Common myeloid progenitor, CD34-positive (primary cell): ENCODE measurements at places on chromosomes 7 and 10.
A peak's percentile ranks its signal among the peaks of the same experiment; 100 is the strongest.

DNA sequence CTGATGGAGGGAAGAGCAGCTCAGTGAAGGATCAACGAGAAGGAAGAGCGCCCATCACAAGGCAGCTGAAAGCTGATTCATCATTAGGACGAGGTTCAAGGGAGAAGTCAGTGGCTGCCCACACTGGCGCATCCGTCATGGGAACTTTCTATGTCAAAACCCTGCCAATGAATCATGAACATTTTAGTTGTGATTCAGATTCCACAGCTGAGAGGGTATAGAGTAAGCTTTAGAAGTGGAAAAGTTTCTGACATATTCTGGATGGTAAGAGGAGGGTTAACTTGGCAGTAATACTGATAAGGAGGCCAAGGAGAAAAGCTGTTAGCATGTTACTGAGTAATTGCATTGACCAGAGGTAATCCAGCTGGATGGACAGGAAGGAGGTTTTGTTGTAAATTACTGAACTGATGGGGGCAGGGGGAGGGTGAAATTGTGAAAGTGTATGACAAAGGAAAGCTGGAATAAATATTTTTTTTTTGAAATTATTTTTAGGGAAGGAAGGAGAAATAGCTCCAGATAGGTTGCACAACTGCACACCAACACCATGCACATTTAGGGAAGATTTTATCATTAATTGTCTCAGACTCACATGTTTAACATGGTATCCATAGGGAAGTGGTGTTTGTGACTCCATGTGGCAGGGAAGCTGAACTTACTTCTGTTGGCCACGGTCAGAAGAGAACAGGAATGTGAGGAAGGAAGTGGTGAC lies 78.3 kb upstream of the NRP1 start:
- DNase-seq: no peak

GRCh38 chr7:130379019-130379418 lies 1.3 kb upstream of the CPA1 start:
- DNase-seq: no peak

DNA sequence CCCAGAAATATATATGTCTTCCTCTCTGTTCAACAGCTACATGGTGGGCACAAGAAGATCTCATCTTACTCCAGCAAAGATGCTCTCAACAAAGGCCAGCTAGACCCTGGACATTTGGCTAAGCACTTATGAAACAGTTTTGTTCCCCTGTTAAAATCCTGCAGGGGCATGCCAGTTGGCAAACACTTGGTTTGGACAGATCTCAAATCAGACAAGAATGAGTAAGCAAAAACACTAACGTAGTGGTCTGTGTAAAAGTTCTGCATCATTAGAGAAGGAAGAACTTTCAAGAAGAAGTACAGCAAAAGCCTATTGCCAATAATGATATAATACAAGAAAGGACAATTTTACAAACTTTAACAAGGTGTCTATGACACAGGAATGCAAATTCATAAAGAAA lies 125.6 kb downstream of the CALN1 start:
- peak; percentile 45 for DNase-seq

DNA sequence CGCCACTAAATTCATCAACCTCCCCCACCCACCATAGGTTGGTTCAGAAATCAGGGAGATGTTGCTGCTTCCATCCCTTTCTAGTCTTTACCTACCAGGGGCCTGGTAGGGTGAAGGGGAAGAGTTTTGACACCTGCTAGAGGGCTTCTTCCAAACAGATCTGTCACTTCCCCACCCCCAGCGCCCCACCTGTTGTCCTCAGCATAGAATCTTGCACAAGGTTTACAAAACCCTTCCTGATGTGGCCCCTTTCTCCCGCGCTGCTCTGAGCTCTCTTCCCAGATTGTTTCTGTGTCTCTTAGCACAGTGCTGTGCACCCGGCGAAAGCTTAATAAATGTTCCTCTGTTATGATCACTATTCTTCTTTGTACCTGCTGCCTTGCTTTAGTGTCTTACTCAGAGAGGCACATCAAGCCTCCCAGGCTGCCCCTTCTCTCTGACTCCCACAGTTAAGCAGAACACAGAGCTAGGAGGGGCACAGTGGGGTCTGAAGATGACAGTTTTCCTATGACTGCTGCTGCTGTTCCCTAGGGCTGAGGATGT lies 11.2 kb upstream of the C10orf95 start:
- no peak for DNase-seq

- DNase-seq: peak; percentile 49
Measured at GRCh38 chr10:119395280-119396007, 147.1 kb downstream of the RGS10 start.

- no peak for DNase-seq
Measured at GRCh38 chr7:75872073-75872782, 6.6 kb upstream of the RHBDD2 start.

DNA sequence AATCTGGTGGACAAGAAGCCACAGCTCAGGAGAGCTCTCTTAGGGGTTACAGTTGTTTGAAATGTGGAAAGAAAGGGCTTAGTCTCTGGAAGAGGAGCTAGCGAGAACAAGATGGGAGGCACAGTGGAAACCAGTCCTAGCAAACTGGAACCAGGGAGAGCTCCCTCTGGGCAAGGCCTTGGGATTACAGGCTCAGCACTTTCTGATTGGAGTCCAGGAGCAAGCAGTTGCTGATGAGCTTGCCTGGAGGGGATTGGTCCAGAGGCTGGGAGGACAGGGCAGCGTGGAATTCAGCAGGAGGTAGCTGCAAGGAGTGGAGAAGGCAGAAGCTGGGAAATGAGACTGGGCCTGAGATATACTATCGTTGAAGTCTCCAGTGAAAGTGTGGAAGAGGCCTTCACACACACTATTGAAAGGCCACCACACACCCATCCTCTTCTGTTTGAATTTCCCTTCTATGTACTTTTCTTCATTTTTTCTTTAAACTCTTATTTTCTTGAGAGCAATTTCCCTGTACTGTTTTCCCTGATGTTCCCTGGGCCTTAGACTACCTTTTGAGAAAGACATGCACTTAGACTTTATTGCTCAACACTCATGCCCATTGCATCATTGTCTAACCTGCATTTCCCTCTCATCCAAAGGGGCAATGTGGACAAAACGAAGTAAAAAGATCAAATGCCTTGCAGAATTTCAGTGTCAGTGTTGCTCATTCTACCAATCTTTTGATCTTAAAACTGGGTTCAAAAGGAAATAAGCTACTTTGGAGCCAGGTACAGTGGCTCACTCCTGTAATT lies 57.8 kb upstream of the LANCL2 start:
- DNase-seq: no peak

DNA sequence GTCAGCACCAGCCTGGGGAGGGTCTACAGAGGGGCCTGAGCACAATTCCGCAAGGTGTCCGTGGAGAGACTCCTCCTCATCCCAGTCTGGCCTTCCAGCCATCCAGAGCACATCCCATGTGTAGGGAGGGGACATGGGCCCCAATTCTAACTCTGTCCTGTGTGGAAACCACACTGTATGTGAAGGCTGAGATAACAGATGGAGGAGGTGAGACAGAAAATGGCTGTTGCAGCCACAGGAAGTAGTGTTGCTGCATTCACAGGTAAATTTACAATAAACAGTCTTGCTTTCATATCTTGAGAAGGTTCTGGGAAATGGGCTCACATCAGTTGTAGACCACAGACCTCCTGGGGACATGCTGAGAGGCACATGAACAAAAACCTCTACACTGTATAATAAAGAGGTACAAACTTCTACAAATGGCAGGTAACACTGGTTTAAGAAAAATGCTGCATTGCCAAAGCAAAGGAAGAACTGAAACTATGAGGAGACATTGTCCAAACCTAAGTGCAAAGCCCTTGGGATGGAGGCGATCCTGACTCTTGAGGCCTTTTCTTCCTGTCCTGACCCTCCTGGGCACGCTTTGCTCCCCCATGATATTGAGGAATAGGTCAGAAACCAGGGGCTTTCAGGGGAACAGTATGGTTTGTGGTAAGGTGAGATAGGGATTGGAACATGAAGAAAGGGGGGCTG lies 21.6 kb upstream of the GIMAP2 start:
- peak; percentile 67 for DNase-seq

- no peak for DNase-seq
Measured at GRCh38 chr7:135745703-135746312, 2.8 kb downstream of the FAM180A start.

- DNase-seq: peak; percentile 18
Measured at GRCh38 chr10:68165643-68166042, 56.4 kb downstream of the MYPN start.

- DNase-seq: peak; percentile 42
Measured at GRCh38 chr10:92627845-92628480, 35.0 kb downstream of the KIF11 start.

GRCh38 chr7:149261316-149261828 lies 624 bp upstream of the ZNF783 start:
- no peak for DNase-seq

- DNase-seq: peak; percentile 15
Measured at GRCh38 chr7:7146837-7147236, 35.5 kb upstream of the C1GALT1 start.

DNA sequence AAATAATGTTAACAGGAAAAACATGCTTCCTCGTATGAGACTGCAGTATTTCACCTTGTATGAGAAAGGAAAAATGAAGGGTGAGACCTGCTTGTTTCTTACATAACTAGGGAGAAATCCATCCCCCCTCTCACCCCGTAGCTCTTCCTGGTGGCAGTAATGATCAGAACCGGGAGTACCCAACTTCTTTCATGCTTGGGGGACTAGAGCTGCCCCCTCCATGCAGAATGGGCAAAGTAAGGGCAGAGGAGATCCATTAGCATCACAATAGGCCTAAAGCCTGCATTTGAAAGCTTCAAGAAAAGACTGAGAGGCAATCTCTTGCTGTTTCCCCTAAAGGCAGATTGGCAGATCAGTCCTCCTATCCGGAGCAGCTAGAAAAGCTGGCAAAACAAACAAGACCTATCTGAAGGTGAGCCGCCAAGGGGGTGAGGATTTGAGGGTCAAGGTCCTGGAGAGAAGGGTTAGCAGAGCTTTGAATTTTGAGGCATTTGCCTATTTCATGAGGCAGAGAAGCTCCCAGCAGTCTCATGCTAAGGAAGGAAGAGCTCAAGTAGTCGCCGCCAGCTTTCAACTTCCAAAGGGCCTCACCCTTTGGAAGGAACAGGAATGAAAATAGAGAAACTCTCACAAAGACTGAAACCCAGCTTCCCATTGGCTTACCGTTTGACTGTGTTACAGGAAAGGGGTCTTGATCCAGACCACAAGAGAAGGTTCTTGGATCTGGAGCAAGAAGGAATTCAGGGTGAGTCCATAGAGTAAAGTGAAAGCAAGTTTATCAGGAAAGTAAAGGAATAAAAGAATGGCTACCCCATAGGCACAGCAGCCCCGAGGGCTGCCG lies 36.2 kb downstream of the BAG3 start:
- no peak for DNase-seq

GRCh38 chr7:95772298-95772770 lies at the start of gene DYNC1I1:
TSS of gene DYNC1I1 (plus strand) at chr7:95772554. CDS start at chr7:95804730, 32,176 bp downstream.
- DNase-seq: peak; percentile 76

- no peak for DNase-seq
Measured at GRCh38 chr7:75892634-75893272, 13.9 kb downstream of the RHBDD2 start.

GRCh38 chr7:7424151-7424873 lies 111.4 kb downstream of the COL28A1 start:
- peak; percentile 63 for DNase-seq

GRCh38 chr7:101901661-101902491 lies 84.5 kb downstream of the CUX1 start:
- peak; percentile 31 for DNase-seq

DNA sequence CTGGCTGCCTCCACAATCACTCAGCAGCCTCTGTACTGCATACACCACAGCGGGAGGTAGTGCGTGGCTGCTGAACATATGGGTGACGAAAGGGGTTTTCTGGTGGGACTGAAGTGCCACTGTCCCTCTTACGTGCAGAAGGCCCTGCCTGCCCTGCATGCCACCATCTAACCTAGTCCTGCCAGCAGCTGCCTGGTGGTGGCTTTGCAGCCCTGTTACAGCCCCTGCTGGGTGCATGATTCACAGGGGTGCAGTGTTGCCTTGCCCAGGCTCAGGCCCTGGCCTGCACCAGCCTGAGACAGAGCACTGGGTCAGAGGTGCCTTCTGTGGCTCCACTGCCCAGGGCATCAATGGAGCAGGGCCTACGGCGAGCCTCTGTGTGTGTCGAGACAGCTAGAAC lies 50.1 kb downstream of the SYPL1 start:
- no peak for DNase-seq

GRCh38 chr10:30639946-30640786 lies 10.6 kb upstream of the LYZL2 start:
- DNase-seq: peak; percentile 86

- DNase-seq: peak; percentile 85
Measured at GRCh38 chr7:26197153-26198115, 3.1 kb downstream of the HNRNPA2B1 start.

DNA sequence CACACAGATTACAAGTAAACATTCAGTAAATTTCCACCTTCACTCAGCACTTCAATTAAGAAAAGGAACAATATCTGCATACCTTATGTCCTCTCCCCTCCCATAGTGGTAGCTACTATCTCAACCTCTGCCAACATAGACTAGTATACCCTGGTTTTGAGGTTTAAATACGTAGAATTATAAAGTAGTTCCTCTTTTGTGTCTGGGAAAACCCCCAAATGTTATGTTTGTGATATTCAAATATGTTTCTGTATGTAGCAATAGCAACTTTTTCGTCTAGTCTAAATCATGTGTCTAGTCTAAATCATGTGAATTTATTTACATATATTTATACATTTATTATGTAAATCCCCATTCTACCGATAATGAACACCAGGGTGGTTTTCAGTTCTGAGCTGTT lies 13.2 kb upstream of the CAMK2B start:
- DNase-seq: peak; percentile 56

DNA sequence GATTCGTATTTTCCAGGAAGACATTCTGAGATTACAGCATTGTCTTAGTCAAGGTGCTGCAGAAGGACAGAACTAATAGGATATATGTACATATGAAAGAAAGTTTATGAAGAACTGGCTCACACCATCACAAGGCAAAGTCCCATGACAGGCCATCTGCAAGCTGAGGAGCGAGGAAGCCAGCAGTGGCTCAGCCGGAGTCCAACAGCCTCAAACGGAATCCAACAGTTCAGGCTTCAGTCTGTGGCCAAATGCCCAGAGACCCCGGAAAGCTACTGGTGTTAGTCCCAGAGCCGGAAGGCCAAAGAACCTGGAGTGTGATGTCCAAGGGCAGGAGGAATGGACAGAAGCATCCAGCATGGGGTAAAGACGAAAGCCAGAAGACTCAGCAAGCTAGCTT lies 4.4 kb upstream of the ZFAND2A start:
- DNase-seq: no peak

DNA sequence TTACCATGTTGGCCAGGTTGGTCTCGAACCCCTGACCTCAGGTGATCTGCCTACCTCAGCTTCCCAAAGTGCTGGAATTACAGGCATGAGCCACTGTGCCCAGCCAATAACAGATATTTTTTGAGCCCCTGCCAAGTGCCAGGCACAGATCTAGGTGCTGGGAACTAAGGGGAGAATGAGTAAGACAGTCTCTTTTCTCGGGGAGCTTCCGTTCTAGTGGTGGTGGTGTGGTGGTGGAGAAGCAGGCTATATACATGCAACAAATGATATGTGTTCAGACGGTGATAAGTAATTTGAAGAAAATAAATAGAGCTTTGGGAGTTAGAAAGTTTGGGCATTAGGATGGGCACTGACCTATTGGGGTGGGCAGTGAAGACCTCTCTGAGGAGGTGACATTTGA lies 76.7 kb upstream of the VKORC1L1 start:
- DNase-seq: no peak

GRCh38 chr10:118459642-118460193 lies 117.6 kb upstream of the FAM204A start:
- peak; percentile 43 for DNase-seq
